ENCODE measurements at places on chromosomes 11 and 22. TPM values are rescaled to one million over a fixed set of nuclear protein-coding genes. Genes with fewer than 3 reads are reported as not detected.

The FCHSD2 gene
- total RNA-seq = 15.4 TPM

The TCN1 gene
- total RNA-seq = not detected

The TMEM86A gene
- total RNA-seq = 0.71 TPM

The SPTBN2 gene
- 22.9 TPM for total RNA-seq

The MAPK11 gene
- total RNA-seq = 4.6 TPM

The OR5A1 gene
- not detected for total RNA-seq

The BACE1 gene
- total RNA-seq = 11.8 TPM

The ARHGAP8 gene
- 16.5 TPM for total RNA-seq

The MAPK8IP2 gene
- total RNA-seq = 0.28 TPM

The CALCB gene
- total RNA-seq = not detected

The SLC6A5 gene
- total RNA-seq = not detected

The CABP4 gene
- not detected for total RNA-seq

The TOM1 gene
- 10.0 TPM for total RNA-seq

The GLYATL1 gene
- 0.18 TPM for total RNA-seq

The LRRN4CL gene
- 0.41 TPM for total RNA-seq
